ENCODE measurements at places on chromosomes 2 and 18. TPM values are rescaled to one million over a fixed set of nuclear protein-coding genes. Genes with fewer than 3 reads are reported as not detected.

GRCh38 chr2:42238644-42239288, 69.6 kb downstream of the EML4 start:
- DNase-seq: no peak

GRCh38 chr2:218285604-218286003, 6.7 kb downstream of the TMBIM1 start:
- DNase-seq: no peak

GRCh38 chr2:121151311-121152109, 133.5 kb downstream of the TFCP2L1 start:
- DNase-seq: peak; percentile 21

DNA sequence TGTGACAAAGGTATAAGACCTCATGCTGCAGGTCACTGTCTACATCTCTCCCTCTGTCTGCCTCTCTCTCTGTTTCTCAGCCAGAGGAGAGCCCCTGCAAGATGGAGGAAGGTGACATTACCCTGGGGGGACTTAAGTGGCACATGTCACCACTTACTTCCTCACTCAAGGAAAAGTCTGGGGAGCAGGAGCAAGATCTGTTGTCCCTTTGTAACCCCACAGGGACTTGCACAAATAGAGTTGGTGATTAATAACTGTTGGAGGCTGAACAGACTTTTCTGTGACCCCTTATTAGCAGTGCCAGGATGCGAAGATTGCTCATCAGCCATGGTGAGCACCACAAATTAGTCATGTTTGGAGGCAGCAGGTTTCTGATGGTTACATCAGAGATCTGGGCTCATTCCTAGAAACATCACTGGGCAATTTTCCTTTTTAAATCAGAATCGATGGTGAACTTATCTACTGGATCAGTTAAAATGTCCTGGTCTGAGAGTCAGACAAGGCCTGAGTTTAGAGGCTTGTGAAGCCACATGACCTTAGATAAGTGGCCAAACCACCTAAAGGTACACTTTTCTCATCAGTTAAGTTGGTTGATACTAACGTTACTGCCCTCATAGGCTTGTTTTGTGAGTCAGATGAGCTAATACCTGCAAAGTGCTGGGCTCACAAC, 81.2 kb upstream of the LTBP1 start:
- DNase-seq: no peak

GNLY gene
- 2.2 TPM for total RNA-seq

GRCh38 chr2:240638512-240639160, 13.4 kb downstream of the GPR35 start:
- DNase-seq: no peak

- DNase-seq: peak; percentile 13
Measured at GRCh38 chr2:32264422-32265105, at the start of gene NLRC4. TSS of gene NLRC4 (minus strand) at chr2:32264886. CDS start at chr2:32256775, 8,111 bp downstream.

LYPD6 gene
- 22.4 TPM for total RNA-seq

SLC16A14 gene
- 1.7 TPM for total RNA-seq

DNA sequence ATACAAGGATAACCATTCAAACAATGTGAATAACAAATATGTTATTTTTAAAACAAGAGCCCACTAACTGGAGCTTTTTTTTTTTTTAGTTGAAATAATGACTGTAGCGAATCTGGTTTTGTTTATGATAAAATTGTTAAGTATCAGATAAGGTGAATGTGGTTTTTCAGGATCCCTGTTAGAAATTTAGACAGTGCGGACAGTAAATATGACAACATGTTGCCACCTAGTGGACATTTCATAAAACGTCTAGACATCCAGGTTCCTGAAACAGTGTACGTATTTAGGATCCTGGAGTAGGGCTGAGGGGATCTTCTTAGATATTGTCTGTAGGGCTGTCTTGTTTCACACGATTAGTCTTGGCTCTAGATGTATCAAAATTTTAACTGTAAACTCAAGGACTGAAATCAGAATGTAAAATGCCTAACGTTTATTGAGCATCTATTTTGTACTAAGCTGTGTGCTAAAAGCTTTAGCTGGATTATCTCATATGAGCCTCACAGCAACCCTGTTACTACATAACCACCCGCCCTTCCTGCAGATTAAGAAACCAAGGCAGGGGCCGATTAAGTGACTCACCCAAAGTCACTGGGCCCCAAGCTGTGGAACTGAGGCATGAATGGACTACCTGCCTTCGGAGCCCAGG, 23.9 kb upstream of the CCDC68 start:
- DNase-seq: peak; percentile 56

DNA sequence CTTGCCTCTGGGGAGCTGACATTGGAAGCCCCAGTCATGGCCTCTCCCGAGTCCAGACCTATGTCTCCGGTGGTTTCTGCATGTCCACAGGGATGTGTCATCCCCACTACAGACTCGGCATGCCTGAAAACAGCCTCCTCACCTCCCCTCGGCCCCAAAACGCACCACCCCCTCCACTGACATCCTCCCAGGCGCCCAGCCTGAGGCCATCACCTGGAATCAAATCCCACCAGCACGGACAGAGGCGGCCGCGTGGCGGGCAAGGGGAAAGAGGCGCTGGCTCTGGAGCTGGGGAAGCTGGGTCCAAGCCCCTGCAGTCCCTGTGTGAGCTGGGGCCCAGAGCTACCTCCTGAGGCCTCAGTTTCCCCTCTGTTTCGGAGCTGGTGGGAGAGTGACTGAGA, 69.9 kb upstream of the SMAD7 start:
- no peak for DNase-seq

Data from umbilical cord (tissue), 2 donors.